ENCODE measurements at places on chromosomes 4 and X.

- no peak for DNase-seq
These were observed 37.3 kb upstream of the MBTPS2 start for GRCh38 chrX:21802054-21802670.

DNA sequence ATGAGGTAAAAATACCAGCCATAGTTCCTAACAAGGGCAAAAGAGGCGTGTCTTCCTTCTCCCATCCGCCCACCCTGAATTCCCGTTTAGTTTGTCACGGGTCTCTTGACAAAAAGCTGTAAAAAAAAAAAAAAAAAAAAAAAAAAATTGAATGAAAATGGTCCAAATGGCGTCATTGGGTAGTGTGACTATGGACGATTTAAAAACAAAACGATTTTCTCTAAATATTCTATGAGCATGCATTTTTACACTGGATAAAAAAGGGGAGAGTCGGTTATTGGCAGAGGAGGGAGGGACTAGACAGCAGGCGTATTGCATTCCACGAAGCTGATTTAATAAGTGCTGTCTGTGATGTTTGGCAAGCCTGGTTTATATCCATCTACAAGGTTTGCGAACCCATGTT, at the start of gene FAM133A:
FAM133A (plus strand) TSS at position 338 of the 403 bp plus-strand sequence. CDS start 35,214 bp downstream, outside the sequence.
- DNase-seq: no peak

DNA sequence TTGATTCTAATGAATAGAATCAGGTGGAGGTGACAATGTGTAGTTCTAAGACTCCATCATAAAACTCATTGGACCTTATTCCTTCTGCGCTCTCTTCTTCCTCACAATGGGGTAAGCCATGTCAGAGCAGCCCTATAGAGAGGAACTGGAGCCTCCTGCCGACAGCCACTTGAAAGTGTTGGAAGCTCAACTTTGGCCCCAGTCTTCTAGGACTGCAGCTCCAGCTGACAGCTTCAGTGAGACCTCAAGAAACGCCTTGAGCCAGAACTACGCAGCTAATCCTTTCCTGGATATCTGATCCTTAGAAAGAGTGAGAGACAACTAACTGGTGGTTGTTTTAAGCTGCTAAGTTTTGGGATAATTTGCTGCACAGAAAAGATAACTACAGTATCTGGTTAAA, 22.1 kb upstream of the ADH7 start:
- no peak for DNase-seq

DNA sequence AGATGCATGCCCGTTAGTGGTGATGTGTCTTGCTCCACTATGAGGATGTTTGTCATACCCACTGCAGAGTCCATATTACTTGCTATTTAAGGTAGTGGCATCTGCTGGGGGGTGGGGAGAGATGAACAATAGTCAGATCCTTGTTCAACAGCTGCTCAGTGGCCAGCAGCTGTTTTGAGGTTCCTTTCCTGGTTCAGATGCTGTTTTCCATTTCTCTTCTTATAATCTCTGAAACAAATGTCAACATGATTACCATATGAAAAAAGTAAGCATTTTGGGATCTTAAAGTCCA, 1567.9 kb upstream of the TENM3 start:
- no peak for DNase-seq

- DNase-seq: peak; percentile 17
These were observed 25.9 kb downstream of the SMIM31 start for GRCh38 chr4:164779811-164780216.

- no peak for DNase-seq
These were observed 47.5 kb upstream of the SPANXN4 start for GRCh38 chrX:142978130-142978684.
